ENCODE measurements at places on chromosomes 12 and 14.
A peak's percentile ranks its signal among the peaks of the same experiment; 100 is the strongest.

- DNase-seq: peak; percentile 28
Observed at GRCh38 chr12:123713398-123713797, 1.2 kb downstream of the ATP6V0A2 start.

- DNase-seq: no peak
Observed at GRCh38 chr14:60274448-60274847, 25.4 kb downstream of the PPM1A start.

DNA sequence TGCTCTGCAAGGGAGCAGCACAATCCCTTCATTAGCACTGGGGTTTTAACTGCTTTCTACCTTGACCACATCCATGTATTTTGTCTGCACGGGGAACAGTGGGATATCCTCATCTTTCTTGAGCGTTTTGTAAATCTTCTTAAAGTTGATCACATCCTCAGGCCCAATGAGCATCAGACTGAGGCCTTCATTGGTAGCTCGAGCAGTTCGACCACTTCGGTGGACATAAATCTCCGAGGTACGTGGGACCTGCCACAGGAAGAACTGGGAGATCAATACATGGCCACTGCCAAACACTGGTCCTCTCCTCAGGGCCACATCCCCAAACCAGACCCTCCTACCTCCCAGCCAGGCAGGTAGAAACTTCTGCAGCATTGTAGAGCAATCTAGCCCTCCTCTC is 26.1 kb downstream of the DDX24 start:
- no peak for DNase-seq

DNA sequence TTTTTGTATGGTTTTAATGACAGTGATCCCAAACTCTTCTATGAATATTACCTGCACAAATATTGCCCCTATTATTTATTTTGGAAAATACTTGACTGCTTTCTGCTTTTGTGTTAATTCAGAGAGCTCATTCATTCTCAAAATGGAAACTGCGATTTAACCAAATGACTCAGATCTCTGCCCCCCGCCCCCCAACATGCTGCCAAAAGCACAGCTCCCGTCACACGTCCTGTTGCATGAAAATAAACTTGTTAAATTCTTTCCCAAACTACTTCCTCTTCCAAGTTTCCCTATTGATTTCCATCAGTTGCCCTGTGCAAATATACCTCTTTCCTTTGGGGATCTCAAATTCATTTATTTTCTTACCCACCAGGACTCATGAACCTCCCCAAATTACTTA is 18.0 kb upstream of the NRDE2 start:
- DNase-seq: no peak

GRCh38 chr14:71235875-71236274 is 328.6 kb downstream of the PCNX1 start:
- peak; percentile 29 for DNase-seq

- DNase-seq: no peak
Observed at GRCh38 chr12:125143491-125143890, 78.3 kb downstream of the AACS start.

DNA sequence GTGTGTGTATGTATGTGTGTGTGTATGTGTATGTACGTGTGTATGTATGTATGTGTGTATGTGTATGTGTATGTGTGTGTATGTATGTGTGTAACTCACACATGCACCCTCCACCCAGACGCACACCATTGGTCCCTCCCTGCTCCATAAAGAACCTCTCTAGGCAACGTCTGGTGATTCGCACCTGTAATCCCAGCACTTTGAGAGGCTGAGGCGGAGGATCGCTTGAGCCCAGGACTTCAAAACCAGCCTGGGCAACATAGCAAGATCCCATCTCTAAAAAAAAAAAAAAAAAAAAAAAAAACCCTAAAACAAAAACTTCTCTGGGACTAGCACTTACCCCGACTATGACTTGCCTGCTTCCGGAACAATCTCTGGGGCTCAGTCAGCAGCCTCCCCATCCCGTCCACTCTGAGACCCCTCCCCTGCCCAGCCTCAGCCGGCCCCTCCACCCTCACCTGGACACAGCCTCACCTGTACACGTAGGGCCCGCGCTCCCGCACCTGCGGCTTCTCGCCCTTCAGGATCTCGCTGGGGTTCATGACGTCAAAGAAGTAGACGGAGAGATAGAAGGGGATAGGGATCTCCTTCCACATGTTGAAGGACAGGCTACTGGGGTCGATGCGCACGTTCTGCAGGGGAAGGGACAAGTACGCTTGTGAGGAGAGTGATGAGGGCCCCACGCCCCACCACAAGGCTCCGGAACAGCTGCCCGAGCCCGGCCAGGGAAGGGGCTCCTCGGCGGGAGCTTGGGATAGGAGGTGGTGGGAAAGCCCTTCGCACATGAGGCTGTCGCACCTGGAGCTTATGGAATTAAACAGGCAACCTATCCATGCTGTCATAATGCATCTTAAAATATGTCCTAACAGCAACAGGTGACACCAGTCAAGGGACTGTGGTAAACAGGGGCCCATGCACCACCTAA is 46.3 kb downstream of the SCARB1 start:
- DNase-seq: no peak

DNA sequence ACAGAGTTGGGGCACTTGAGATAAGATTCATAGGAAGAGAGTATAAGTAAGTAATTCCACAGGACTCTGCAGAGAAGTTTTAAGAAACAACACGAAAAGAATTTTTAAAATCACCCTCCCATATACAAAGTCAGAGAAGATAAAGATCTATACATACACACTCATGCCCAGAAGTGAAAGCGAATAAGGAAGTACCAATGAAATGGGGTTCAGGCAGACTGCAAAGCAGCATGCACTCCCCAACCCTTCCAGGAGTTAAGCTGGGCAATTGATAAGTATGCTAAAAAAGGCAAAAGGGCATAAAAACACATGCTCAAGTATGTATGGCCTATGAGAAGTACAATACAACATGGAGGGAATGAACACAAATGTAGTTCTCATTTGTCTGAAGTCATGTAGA is 246.2 kb upstream of the GRIP1 start:
- no peak for DNase-seq

DNA sequence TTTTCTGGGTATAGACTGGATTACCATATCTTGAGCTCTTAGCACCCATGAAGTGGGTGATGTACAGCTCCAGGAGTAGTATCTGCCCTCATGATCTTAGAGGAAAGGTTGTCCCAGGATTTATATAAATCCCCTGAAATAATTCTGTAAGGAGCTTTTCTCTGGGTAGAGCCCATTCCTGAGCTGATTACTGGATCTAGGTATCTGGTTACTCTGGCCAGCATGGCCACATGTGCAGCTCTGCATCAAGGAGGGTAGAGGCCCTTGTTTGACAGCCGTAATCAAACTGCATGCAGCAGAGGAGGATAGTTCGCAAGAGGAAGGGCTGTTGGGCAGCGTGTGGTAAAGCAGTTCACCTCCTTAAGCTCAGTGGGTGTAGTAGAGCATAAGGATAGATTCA is 8.5 kb downstream of the COX14 start:
- DNase-seq: no peak

- no peak for DNase-seq
Observed at GRCh38 chr12:32005496-32006125, 46.4 kb downstream of the RESF1 start.

GRCh38 chr14:59055006-59055405 is 133.5 kb upstream of the DAAM1 start:
- DNase-seq: no peak

DNA sequence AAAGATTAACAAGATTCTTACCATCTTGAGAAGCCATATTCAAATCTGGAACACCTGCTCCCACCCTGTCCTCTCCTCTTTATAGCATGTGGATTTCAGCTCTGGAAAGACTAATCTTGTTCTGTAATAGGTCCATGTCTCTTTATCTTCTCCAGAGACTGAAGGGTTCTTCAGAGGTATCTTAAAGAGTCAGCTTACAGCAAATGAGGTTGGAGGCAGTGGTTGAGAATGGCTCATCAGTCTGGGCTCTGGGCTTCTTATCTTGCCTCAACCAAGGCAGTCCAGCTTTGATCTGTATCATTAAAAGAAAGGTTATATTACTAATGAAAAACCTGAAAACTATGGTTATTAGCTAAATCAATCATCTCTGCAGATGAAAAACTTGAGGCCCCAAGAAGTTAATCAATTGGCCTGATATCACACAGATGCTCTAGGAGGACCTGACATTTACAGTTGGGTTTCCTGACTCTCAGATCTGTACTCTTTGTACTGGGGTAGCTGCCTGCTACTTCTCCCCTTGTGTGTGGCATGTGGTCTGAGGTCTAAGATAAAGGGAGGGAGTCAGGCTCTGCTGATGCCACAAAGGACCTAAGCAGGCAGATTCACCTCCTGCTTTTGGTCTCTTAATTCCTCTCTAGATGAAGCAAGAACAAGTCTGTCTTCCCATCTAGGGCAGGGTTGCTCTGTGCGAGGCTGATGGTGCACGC is 1.7 kb upstream of the AKAP6 start:
- no peak for DNase-seq

DNA sequence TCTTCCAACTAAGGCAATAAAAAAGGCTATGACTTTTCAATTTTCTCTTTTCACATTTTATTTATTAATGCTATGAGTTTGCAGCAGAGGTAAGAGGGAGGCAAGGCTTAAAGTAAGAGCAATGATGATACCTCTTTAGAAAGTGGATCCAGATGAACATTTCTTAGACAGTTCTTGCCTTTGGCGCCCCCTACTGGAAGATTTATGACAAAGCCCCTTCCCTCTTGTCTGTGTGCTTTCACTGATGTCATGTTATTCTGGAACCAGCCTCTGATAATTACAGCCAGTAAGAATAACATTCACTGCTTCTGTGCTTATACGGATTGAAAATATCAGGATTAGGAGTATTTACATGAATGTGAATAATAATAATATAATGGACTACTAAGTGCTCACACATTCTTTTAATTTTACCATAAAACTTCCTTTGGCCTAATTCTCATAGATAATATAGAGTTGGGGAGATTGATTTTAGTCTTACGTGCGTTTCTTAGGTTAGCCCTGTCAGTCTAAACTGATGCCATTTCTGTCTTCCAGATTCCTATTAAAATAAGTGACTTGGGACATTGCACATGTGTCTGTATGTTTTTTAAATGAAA is 1929.9 kb upstream of the SEL1L start:
- DNase-seq: peak; percentile 40

DNA sequence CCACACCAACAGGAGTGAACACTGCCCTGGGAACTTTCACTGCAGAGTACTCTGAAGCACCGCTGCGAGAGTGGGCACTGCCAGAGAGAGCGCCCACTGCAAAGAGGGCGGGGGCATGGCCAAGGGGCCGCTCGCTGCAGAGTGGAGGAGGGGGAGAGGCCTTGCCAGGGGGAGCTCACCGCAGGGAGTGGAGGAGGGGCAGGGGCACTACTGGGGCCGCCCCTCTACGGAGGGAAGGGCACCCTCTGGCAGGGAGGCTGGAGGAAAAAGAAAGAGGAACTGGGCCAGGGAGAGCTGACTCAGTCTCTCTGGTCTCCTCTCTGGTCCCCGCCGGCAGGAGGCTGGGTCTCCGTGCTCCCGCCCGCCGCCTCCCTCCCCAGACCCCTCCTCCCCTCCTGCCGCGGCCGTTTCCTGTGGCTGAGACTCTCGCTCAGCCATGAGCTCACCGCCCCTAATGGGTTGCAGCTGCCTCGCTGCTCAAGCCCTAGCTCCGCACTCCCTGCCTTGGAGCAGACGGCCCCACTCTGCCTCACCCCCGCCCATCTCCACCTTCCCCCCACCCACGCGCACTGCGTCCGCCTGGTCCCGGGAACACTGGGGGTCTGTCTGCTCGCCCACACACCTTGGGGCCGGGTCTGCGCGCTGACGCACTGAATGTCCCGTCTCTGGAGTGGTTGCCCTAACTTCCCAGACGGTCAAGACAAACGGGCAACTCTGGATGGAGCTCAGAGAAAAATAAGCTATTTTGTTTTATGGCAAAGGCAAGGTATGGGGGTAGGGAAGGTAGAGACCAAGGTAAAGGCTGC is 1.3 kb downstream of the ARHGEF40 start:
- DNase-seq: peak; percentile 50
